ENCODE measurements at places on chromosomes 5 and 9.

GRCh38 chr5:54113060-54113459 lies 197.3 kb downstream of the ARL15 start:
- DNase-seq: no peak

GRCh38 chr5:133478199-133478985 lies 133.9 kb downstream of the FSTL4 start:
- peak; percentile 35 for DNase-seq

- no peak for DNase-seq
These were observed 16.0 kb downstream of the AQP3 start for GRCh38 chr9:33431420-33431819.

DNA sequence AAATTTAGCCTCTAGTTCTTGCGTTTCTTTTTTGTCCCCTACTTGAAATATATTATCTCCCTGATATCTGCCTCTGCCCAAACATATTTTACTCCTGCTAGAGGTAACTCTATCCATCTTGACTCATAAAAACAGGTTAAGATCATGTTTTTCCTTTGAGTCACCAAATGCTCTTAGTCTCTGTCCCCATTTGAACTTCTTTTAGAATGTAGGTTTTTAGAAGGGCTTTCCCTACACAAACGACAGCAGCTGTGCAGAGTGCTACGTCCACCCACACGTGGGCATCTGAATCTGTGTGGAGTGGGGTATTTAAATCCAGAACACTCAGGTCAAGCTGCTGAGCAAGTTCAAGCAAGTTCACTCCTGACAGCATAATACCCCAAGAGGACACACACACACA lies 2.2 kb downstream of the HSD17B3 start:
- DNase-seq: no peak

DNA sequence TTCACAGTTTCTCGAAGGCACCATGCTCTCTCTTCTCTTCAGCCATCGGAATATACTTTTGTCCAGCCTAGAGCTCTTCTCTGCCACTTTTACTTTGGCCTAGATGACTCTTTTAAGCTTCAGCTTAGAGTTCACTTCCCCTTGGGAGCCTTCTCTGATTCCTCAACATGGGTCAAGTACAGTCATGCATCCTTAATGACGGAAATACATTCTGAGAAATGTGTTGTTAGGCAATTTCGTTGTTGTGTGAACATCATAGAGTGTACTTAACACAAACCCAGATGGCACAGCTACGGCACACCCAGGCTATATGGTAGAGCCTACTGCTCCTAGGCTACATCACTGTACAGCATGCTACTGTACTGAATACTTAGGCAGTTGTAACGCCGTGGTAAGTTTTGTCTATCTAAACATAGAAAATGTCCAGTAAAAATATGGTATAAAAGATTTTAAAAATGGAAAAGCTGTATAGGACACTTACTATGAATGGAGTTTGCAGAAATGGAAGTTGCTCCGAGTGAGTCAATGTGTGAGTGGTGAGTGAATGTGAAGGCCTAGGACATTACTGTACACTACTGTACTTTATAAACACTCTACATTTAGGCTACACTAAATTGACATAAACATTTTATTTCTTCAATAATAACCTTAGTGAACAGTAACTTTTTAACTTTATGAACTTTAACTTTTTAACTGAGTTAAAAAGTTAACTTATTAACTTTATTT lies 15.1 kb upstream of the TNFSF15 start:
- DNase-seq: no peak

GRCh38 chr5:132779961-132780360 lies 2.9 kb upstream of the SEPTIN8 start:
- no peak for DNase-seq

GRCh38 chr5:171122372-171122771 lies 186.7 kb upstream of the TLX3 start:
- DNase-seq: no peak

DNA sequence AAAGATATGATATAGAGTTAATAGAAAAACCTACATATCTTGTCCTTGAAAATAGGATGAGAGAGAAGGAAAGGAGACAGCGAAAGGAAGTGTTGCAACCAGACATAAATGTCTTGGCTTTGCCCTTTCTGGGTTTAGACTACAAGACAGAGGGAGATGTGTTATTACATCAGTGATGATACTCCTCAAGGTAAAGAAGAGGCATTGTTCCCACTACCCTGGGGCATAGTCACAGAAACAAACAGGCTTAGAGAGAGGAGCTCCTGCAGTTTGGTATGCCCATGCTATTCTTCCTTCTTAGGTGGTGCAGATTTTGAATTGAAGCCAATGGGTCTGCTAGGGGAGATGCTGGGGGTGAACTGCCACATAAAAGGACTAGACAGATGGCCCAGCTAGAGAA lies 166.8 kb upstream of the RFX3 start:
- no peak for DNase-seq

DNA sequence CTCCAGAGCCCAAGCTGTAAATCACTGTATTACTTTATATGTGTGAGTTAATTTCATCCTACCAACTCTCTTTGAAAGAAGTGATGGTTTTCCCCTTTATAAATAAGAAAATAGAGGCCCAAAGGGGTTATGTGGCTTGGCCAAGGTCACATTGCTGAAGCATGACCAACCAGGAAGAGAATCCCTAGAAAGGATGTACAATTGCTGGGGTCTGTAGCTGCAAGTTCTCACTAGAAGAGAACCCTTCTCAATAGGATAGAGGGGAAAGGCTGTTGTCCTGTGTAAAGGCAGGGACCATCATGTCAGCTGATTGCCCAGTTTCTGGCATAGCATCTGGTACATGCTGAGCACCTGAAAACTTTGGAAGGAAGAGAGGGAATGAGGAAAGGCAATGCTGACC lies 39.0 kb upstream of the FAT2 start:
- no peak for DNase-seq

GRCh38 chr5:91224969-91225368 lies 158.1 kb downstream of the ARRDC3 start:
- no peak for DNase-seq

DNA sequence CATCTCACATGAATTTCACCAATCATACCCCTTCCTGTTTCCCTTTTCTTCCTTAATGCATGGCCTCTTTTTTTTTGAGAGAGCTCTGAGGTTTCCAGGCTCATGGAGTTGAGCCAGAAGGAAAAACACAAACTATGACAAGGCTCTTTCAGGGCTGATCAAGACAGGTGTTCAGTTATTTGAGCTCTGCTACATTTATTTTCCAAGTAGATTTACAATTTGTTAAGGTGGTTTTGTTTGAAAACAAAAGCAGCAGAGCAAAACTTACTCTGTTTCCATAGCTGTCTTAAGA lies 62.4 kb upstream of the IL7R start:
- no peak for DNase-seq

- no peak for DNase-seq
These were observed 97.4 kb upstream of the RAPGEF1 start for GRCh38 chr9:131837316-131837715.

DNA sequence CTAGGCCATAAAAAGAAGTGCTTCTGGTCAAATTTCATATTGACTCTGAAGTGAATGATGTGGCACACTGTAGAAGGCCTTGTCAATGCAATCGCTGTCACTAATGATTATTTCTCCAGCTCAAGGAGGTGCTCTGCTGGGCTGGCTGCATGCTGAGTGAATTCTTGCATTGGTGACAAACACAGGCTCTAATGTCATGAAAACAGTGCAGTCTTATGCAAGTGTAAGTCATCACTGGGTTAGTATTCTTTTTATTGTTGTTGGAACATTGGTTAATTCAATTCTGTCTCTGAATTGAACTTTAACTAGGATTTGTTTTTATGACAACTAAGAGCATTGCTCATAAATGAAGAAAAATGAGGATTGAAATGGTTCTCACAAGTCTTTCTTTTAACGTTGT lies 57.3 kb upstream of the CD180 start:
- no peak for DNase-seq

GRCh38 chr9:13665418-13666066 lies 386.1 kb upstream of the MPDZ start:
- no peak for DNase-seq

DNA sequence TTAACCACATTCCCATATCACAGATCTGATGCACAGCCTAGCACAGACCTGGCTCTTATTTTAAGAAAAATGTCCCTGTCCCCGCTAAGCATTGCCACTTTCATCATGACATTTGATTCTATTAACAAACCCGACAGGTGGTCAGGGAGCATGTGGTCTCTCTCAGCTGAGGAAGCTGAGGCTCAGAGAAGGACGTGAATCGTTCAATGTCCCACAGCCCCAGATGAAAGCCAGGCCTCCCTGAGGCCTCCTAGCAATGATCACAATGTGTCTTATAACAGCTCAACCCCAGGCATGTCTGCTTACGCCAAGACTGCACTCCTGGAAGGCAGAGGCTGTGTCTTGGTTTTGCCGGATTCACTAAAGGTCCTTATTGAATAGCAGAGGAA lies 10.4 kb upstream of the CRB2 start:
- no peak for DNase-seq

DNA sequence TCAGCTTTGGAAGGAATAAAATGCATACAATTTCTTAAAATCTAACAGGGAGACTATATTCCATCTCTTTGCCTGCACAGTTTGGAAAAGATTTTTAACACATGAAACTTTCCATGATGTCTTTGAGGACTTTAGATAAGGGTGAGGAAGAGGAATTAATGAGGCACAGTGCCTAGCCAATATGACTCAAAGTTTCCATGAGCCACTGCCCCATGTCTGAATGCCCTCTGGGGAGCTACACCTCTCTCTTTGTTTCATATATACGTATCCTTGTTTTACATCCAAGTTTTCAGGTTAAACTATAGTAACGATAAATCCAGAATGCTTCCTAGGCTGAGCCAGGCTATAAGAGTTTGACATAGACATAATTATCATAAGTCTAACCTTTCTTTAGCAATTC lies 349.3 kb upstream of the TLE4 start:
- no peak for DNase-seq

GRCh38 chr9:108113596-108113995 lies 624.0 kb upstream of the KLF4 start:
- no peak for DNase-seq

GRCh38 chr5:19886123-19886917 lies 101.7 kb downstream of the CDH18 start:
- no peak for DNase-seq

- no peak for DNase-seq
These were observed 69.1 kb downstream of the ARSB start for GRCh38 chr5:78916044-78916443.

DNA sequence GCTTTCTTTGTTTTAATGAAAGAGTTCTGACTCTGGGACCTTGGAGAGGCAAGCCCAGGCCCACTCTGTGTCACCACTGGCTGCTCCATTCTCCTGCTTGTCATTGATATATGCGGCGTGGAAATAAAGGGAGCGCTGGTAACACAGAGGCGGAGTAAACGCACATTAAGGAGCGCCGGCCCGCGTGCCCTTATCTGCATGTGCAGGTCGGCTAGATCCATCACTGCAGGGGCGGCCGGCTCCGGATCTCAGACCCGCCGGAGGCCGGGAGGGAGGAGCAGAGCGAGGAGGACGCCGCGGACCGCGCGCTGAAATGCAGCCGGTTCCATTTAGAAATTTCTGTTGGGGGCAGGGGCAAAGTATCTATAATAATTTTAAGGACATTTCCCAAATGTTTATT lies 70.8 kb downstream of the MRPL36 start:
- DNase-seq: no peak

GRCh38 chr5:81265101-81265500 lies 32.0 kb downstream of the CKMT2 start:
- no peak for DNase-seq

DNA sequence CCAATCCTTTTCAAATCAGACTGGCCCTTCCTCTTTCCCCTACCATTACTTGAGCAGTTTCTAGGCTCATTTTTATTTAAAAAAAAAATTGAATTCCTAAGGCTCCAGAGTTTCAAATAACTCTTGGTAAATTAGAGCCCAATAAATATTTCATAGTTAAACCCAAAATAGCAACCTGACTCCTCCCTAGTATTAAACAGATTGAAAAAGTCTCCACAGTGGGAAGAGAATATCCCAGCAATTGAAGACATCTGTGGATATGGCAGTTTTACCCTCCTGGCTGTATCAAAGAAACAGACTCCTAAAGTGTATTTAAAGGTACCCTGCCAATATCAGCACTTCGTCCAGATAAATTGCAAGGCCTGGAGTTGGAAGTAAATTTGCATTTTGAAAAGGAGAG lies 52.7 kb upstream of the GDNF start:
- DNase-seq: no peak
